ENCODE measurements at places on chromosomes 2 and 18.

- DNase-seq, result no peak
Observed at GRCh38 chr2:111184725-111185310, 64.1 kb downstream of the BCL2L11 start.

DNA sequence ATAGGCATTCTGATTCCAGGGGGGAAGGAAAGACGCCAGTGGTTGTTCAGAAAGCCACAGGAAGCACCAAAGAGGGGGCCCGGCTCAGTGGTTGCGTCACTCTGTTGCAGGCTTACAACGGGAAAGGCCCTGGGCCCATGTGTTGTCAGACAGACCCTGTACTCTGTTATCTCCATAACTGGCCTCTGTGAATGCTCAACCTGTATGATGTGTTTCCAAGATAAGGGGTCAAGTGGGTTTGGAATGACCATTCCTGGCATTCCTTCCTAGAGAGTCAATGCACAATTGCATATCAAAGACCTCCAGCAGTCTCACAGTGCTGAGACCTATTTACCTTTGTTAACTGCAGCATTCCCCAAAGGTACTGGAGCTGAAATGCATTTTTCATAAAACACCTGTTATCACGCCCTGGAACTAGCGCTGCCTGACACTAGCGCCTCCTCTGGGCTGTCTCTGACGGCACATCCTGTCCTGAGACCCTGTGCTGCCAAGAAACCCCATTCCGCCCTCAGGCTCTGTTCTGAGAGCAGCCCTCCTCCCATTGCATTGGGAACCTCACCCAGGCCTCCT, 13.2 kb upstream of the LRRFIP1 start:
- peak; percentile 42 for DNase-seq

DNA sequence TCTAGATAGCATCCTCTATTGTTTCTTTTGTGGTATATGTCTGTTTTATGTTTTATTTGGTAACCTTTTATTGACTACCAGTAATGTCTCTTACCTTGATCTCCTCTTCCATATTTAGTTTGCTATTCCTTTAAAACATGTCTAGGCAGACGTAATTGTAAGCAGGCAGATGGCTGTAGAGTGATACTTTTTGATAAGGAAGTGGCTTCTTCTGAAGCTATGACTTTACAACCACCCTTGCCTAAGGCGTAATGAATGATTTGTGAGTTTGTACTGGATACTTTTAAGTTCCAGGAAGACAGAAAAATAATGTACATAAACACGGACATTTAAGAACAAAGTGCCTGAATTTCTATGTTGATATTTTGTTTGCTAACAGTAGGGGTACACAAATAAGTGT, 85.6 kb downstream of the ZNF804A start:
- DNase-seq, result no peak

GRCh38 chr2:134124047-134124753, 129.7 kb upstream of the MGAT5 start:
- DNase-seq, result no peak

DNA sequence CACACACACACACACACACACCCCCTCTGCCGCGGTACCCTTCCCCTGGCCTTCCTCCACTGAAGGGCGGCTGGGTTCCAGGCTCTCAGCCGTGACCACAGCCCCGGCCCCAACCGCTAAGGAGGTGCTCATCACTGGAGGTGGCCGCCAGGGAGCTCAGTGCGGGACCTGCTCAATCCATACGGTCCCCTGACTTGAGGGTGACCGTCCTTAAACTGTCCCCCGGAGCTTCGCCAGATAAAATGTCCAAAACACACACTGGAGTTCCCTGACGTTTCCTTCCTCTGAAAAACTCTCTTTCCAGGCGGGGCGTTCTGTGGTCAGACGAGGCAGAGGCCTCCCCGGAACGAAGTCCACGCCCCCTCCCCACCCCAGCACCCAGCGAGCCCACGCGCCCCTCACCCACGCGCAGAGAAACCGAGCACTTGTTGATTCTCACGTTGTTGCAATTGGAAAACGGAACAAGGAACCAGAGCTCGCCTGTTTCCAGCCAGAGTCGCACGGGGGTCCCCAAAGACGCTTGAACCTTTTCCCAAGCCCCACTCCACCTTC, 1.4 kb downstream of the MBP start:
- DNase-seq, result no peak

DNA sequence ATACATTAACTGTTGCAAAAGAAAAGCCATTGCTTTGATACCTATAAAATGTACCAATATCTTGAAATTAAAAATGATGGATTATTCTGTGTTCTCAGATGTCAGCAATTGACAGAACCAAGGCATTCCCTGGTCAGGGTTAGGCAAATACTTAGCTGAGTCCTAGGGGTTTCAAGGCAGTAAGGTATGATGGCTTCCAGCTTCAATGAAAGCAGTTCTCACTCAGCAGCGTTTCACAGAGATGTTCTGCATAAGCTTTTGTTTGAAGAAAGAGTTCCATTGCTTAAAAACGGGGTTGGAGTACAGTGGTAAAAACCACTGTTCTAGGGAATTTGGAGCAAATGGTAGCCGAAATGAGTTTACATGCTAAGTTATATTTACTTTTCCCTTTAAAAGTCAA, 17.0 kb upstream of the KANSL1L start:
- DNase-seq, result no peak

DNA sequence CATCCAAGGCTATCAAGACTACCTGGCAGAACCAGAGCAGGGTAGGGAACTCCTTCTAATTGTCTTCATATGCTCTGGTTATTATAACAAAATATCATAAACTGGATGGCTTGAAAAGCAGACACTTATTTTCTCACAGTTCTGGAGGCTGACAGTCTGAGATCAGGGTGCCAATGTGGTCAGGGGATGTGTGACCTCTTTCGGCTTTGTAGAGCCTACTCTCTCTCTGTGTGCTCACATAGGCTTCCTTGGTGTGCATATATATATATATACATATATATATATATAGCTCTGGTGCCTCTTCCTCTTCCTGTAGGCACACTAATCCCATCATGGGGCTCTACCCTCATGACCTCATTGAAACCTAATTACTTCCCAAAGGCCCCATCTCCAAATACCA, 101.6 kb downstream of the ARL6IP6 start:
- no peak for DNase-seq

- DNase-seq, result no peak
Observed at GRCh38 chr2:221567809-221568208, 4.3 kb downstream of the EPHA4 start.

DNA sequence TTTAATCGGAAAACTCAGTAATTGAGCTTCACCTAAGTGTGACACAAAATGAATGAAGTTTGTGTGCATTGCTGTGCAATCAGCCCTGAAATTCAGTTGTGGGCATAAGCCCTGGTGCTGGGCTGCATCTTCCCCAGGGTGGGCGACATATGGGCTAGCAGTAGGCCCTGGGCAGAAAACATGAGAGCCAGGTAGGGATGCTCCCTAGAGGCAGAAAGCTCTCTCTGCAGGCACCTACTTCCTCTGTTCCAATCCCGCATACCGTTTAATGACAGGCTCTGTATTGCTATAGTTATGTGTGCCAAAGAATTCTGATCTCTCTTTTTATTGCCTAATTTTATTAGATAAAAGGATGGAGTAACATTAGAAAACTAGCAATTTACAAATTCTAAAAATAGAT, 456.7 kb downstream of the NRXN1 start:
- no peak for DNase-seq

GRCh38 chr2:64595397-64596176, 58.1 kb downstream of the SERTAD2 start:
- peak; percentile 57 for DNase-seq

GRCh38 chr2:202025816-202026215, 7.8 kb upstream of the FZD7 start:
- peak; percentile 54 for DNase-seq

DNA sequence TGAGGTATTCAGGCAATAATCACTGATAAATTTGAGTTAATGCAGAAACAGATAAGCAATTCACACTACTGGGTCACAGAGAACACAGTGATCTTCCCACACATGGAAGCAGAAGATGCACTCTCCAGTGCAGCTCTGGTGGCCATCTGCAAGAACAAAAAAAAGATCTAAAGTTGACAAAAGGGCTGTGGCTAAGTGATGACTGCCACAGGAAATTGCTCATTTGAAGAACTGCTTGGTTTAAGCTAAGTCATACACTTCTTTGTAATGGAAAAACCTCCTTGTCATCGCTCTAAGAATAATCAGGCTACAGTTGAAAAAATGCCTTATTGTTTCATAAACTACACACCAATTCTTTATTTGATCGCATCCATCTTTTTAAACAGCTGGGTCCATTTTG, 115.1 kb downstream of the DTNB start:
- DNase-seq, result peak; percentile 83

DNA sequence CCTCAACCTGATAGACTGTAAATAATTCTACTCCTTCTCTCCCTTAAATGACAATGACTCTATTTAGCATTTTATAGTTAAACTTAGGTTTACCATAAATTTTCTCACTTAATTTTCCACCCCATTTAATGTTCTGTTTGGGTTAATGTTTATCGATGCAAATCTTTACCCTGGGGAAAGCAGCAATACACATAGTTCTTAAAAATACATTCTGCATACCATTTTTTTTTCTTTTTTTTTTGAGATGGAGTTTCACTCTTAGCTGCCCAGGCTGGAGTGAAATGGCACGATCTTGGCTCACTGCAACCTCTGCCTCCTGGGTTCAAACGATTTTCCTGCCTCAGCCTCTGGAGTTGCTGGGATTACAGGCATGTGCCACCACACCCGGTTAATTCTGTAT, 14.0 kb downstream of the STAM2 start:
- DNase-seq, result no peak

DNA sequence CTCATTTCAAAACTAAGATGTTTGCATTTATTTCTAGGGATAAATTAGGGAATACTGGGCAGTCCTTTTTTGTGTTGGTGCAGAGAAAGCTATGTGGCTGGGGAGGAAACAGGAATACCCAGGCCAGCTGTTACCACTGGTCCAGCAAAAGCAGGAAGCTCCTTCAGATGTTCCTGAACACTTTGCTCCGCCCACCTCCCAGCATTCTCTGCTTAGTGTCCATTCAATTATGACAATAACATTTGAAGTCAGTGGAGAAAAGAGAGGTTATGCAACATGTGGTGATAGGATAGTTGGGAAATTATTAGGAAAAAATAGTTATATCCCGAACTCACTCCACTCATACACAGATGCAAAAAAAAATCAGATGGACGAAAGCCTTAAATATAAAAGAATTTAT, 22.1 kb upstream of the ARPC2 start:
- no peak for DNase-seq

- no peak for DNase-seq
Observed at GRCh38 chr2:238344035-238344434, 23.7 kb downstream of the TRAF3IP1 start.

GRCh38 chr2:148716378-148716920, 71.9 kb downstream of the EPC2 start:
- no peak for DNase-seq

- DNase-seq, result peak; percentile 2
Observed at GRCh38 chr2:108853421-108853820, 66.8 kb downstream of the CCDC138 start.

DNA sequence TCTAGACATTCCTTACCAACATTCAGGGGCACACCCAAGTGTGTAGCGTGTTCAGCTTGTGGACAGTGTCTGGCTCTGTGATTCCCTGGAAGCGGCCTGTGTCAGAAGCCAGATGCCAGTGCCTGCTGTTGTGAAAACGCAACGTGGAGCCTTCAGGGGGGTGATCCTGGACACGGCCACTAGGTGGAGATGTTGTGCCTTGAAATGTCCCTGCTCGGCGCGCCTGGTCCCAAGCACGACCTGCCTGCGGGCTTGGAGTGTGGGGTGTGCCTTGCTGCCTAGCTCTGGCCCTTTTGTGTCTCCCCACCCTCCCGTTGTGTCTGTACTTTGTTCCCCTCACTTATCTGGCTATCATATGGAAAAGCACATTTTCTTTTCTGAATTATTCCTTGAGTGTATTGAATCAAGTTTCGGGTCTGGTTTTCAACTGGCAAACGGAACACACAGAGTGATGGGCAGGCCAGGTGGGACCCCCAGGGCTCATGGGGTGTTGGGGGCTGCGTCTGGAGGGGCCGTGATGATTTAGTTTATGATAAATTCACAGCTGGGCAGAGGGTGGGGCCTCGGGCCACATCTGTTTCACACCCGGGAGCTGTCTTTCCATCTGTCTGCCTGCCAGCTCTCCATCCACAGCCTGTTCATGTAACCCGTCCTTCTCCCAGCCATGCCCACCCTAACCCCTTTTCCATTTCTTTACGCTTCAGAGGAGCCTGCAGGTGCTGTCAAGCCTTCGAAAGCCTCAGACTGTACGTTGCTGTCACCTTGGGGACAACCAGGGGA, 95.5 kb downstream of the DYSF start:
- peak; percentile 63 for DNase-seq

DNA sequence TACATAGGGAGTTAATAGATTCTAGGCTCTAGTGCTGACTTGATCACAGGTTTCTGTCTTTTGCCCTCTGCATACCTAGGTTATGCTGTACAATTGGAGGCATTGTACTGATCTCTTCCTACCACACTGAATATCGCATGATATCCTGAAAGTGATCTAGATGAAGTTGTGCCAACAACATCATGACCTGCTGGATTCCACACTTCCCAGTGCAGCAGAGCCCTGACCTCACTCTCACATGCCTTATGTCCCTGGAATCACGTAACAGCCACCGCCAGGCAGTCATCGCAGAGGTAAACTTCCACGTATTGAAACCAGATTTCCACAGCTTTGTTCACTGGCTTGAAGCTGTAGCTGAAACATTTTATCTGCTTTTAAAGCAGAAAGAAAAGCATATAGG, 214.0 kb downstream of the ANKRD30B start:
- no peak for DNase-seq

Data from fibroblast of skin of abdomen (primary cell).